ENCODE measurements at places on chromosomes 7 and 10. TPM values are rescaled to one million over a fixed set of nuclear protein-coding genes. Genes with fewer than 3 reads are reported as not detected.

TMEM26 gene
- total RNA-seq = 6.5 TPM

CLCN1 gene
- total RNA-seq = under 0.01 TPM

EPHA1 gene
- total RNA-seq = not detected

CDHR3 gene
- 6.5 TPM for total RNA-seq

HEPACAM2 gene
- total RNA-seq = under 0.01 TPM

TCAF2 gene
- total RNA-seq = 1.8 TPM

FAM241B gene
- not detected for total RNA-seq

ABCA13 gene
- 3.6 TPM for total RNA-seq

MMRN2 gene
- total RNA-seq = 1.1 TPM

FAM13C gene
- total RNA-seq = 6.2 TPM

NKX1-2 gene
- total RNA-seq = not detected

TBC1D12 gene
- total RNA-seq = 43.1 TPM

OR2A1 gene
- 0.36 TPM for total RNA-seq

LRIT1 gene
- not detected for total RNA-seq

LIPJ gene
- total RNA-seq = under 0.01 TPM

IL15RA gene
- 1.2 TPM for total RNA-seq

CYP2C18 gene
- total RNA-seq = not detected

BEND7 gene
- 9.0 TPM for total RNA-seq

OPTN gene
- total RNA-seq = 132 TPM

IFIT5 gene
- total RNA-seq = 39.1 TPM

TMEM196 gene
- total RNA-seq = not detected

IL6 gene
- 37.4 TPM for total RNA-seq

EN2 gene
- total RNA-seq = under 0.01 TPM

AFAP1L2 gene
- not detected for total RNA-seq

DNA2 gene
- total RNA-seq = 5.4 TPM

ATP5F1C gene
- total RNA-seq = 209 TPM

GDF2 gene
- total RNA-seq = not detected

Measured in osteoblast (primary cell).